Small intestine (tissue), 16 donors: ENCODE measurements at places on chromosomes 4 and X.

- DNase-seq: no peak
Measured at GRCh38 chr4:83922402-83922801, 386.5 kb downstream of the GPAT3 start.

DNA sequence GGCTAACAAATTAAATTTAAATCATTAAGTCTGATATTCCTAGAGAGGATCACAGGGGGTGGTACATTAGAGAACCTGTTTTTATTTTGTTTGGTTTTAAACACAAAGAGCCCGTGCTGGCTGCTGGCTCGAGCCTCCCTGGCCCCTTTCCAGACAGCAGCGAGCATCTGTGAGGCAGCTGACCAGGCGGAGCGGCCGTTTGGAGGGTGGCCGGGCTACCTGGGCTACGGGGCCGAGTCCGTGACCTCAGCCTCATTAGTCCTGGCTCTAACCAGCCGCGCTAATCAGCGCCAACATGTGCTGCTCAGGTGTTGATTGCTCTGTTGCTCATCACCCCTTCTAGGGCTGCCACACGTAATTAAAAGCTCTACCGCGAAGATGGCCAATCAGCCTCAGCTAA is 35.3 kb downstream of the DCTD start:
- DNase-seq: no peak

- DNase-seq: no peak
Measured at GRCh38 chrX:352582-353314, 34.0 kb downstream of the PPP2R3B start.

GRCh38 chr4:20381005-20381404 is 129.3 kb downstream of the SLIT2 start:
- no peak for DNase-seq

DNA sequence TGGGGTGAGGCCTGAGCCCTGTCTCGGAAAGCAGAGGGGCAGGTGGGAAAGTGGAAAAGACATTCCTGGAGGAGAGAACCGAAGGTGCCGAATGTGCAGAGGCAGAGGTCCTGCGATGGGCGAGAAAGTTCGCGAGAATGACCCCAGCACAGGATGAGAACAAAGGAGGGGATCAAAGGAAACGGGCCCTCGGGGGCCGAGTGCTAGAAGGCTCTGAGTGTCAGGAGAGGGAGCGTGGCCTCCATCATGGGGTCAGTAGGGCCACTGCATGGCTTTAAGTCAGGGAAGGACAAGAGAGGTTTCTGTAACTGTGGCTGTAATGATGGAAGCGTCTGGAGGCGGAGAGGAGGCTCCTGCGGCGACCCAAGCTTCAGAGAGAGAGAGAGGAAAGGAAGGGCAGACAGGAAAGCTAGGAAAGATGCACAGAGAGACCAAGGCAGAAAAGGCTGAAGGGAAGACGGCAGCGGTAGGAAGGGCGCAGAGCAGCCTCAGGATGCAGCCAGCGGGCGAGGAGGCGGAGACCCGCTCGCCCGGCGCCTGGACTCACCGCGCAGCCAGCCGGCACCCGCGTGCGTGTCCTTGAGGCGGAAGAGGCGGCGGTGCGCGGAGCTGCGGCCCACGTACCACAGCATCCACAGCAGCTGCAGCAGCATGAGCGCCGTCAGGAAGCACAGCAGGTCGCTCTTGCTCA is 669 bp downstream of the OTOP1 start:
- no peak for DNase-seq

- DNase-seq: peak; percentile 2
Measured at GRCh38 chr4:129545599-129546278, 449.8 kb downstream of the C4orf33 start.

- no peak for DNase-seq
Measured at GRCh38 chr4:170038769-170039168, 12.6 kb upstream of the MFAP3L start.

DNA sequence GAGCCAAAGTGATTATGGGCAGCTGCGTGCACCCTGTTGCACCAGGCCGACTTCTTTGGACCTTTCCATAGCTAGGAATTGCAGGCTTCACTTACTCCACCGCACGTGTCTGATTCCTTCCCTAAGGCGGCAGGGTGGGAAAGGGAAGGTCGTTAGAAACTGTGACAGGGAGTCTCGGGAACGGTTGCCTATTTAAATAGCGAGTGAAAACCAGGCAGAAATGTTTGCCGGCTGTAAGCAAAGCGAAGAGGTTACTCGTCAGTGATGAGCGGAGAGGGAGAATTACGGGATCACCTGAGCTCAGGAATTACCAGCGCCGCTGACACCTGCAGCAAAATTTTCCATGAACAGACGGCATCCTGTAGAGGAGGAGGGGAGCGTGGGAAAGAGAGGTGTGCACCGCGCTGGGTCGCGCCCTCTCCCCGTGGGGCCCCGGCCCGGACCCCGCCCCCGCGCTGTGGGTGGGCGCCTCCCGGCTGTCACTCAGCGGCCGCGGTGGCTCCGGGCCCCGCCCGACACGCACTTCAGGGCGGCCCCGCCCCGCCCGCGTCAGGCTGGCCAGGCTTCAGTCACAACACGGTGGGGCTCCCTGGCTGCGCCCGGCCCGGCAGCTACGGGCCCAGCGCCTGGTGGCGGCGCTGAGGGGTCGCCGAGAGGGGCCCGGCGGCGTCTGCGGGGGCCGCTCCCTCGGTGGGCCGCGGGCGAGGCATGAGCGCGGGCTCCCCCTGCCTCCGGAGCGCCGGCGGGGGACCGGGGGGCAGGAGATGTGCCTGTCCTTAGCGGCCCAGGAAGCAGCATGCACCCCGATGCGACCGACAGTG is at the start of gene SNX25:
Gene SNX25 (plus strand): TSS at position 568 of the 821 bp plus-strand sequence. CDS start 229 bp downstream, at position 797.
- DNase-seq: peak; percentile 95

GRCh38 chr4:113869743-113870375 is 108.3 kb upstream of the CAMK2D start:
- DNase-seq: peak; percentile 5

DNA sequence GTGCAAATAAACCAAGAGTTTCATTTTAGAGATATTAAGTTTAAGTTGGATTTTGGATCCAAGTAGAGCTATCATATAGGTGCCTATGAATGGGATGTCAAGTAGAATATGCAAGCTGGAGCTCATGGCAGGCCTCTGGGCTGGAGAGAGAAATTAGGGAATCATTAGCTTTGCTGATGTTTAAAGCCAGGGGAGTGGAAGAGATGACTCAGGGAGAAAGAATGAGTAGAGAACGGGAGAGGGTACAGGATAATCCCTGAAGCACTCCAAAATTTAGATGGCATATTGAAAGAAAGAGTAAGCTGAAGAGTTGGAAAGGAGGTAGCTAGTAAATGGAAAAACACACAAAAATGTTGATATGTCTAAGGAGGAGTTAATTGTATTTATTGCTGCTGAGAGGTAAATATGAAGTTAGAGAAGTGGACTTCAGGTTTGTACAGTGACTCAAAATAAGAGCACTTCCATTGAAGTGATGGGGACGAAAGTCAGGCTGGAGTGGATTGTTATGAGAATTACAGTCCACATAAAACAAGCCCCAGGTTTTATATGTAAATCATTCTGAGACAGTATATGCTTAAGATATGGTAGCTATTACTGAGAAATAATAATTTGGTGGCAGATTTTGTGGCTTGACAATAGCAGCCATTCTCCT is 72.5 kb upstream of the GRXCR1 start:
- DNase-seq: no peak

GRCh38 chrX:11609109-11609508 is 56.6 kb downstream of the ARHGAP6 start:
- no peak for DNase-seq

- DNase-seq: peak; percentile 73
Measured at GRCh38 chr4:69831646-69832325, 28.2 kb downstream of the SULT1E1 start.

DNA sequence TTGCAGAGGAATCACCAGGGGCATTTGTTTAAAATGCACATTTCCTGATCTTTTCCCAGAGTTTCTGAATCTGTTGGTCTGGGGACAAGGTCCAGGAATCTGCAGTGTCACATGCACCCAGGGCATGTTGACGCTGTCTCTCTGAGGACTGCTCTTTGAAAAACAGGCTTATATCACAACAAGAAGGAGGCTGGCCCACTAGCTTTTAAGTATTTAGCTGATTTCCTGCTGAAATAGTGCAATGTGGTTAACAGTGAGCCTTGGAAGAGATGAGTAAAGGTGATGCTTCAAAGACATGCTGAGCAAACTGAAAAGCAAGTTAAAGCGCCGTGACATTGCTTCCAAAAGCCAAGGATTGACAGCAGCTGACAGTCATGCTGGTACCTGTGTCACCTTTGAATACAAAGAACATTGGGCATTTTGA is 18.6 kb upstream of the SEPSECS start:
- DNase-seq: peak; percentile 66

DNA sequence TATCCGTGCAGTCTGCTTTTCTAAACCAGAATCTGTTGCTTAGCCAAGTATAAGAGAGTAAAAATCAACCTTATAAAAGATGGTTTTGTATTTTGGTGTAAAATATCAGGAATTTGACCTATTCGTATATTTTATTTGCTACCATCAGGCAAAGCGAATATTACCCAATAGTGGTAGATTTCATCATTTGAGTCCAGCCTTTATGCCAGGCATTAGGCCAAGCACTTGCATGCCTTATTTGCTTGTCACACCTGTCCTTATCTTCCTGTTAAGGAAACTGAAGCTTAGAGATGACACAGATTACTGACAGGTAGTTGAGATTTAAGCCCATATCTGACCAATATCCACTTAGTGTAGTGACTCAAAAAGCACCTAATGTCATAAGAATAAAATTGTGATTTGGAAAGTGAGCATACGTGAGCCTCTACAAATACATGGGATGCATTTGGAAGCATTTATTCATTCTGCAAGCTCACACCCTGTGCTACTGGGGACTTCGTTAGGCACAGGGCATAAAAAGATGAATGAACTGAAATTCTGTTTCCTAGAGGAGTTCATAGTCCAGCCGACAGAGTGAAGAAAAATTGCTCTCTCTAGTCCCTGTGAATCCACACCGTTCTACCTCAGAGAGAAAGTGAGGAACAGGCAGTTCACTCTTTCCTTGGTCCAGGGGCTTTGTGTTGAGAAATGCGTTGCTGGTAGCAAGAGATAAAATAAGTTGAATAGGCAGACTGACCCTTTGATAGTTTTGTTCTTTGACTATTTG is 2.3 kb upstream of the RNF212 start:
- peak; percentile 15 for DNase-seq

DNA sequence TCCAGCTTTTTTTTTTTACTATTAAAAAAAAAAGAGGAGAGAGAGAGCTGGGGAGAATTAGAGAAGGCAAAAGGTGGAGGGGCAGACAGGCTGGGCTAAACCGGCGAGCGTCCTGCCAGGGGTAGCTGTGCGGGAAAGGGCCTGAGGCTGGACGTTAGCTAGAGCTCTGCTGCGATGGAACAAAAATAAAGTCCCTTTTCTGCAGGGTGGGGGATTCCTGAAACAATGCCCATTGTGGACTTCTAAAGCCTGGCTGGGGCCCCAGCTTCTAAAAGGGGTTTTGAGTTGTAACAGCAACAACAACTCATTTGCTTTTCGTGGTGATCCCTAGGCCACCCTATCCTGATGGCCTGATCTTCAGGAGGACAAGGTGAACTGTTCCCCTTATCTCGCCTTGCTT is 311.7 kb downstream of the FBXW7 start:
- no peak for DNase-seq

- DNase-seq: no peak
Measured at GRCh38 chr4:185512516-185512915, 22.8 kb downstream of the PDLIM3 start.

- peak; percentile 98 for DNase-seq
Measured at GRCh38 chr4:84582302-84582987, 482 bp upstream of the CDS1 start.

GRCh38 chrX:54641530-54641929 is 111.5 kb downstream of the GNL3L start:
- DNase-seq: no peak

DNA sequence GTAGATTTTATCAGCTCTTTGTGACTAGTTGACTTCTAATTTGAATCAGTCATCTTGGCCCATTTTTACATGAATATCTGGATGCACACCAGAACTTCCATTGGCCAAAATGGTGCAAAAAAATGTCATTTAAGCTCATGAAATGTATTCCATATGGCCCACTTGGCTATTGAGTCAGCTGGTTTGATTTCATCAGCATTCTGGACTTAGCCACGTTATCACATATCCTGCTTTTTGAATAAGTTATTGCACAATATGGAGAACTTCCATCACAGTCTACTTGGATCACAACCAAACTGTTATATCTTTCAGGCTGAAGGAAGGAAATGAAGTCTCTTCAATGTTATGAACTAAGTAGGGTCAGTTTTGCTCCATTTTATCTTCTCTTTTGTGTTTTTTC is 640.6 kb downstream of the PCDH7 start:
- no peak for DNase-seq

DNA sequence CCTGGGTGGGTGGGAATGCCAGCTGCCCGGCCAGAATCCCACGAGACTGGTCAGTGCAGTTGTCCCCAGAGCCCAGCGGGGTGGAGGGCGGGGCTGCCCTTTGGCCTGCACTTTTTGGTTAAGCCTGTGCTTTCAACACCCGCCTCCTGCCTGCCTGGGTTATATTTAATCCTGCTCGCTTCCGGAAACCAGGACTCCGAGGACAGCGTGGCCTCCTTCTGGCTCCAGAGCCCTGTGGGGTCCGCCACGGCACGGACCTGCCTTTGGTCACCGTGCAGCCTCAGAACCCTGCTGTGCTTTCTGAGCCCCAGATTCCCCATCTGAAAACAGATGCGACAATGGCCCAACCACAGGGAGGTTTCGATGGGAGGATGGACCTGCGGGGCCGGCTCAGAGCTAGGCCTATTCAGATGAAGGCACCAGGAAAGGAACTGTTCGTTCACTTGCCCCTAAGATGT is 29.4 kb upstream of the KIAA0232 start:
- DNase-seq: peak; percentile 67

- DNase-seq: no peak
Measured at GRCh38 chr4:8318509-8318908, 49.0 kb downstream of the HTRA3 start.

DNA sequence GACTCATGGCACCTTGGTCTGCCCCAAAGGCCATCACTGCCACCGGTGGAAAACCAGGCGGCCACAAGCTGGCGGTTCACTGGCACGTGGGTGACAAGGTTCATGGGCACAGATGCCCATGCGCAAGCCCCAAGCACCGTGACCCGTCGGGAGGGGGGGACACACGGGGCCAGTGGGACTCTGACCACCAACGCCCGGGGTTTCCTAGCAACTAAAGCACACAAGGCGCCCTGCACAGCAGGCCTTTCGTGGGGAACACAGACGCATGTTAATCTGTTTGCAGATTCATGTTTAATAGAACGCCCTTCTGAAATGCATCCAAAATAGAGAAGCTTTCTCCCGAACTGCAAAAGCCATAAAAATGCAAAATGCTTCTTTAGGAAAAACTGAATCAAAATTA is 43.9 kb downstream of the FAM53A start:
- DNase-seq: peak; percentile 44

- no peak for DNase-seq
Measured at GRCh38 chr4:2865196-2865780, 21.6 kb downstream of the ADD1 start.

GRCh38 chr4:124025000-124025399 is 628.4 kb downstream of the SPRY1 start:
- DNase-seq: no peak

DNA sequence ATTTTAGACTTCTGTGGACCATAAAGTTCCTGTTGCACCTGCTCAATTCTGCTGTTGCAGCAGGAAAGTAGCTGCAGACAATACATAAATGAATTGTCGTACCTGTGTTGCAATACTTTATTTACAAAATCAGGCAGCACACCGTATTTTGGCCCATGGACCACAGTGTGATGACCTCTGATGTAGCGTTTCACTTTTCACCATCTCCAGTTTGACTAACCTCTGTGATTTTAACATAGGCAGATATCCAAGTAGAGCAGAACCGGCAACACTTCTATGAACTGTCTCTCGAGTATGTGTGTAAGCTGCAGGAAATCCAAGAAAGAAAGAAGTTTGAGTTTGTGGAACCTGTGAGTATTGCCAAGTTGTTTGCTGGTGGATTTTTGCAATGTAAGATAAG is 132.7 kb downstream of the ARHGAP10 start:
- DNase-seq: no peak
